ENCODE measurements at places on chromosomes 12 and 14. TPM values are rescaled to one million over a fixed set of nuclear protein-coding genes. Genes with fewer than 3 reads are reported as not detected.

Gene EPYC
- total RNA-seq = not detected

Gene CCDC177
- not detected for total RNA-seq

Gene AP4S1
- total RNA-seq = 6.5 TPM

Gene KCNK13
- 6.7 TPM for total RNA-seq

Gene ARHGAP9
- 6.4 TPM for total RNA-seq

Gene NRXN3
- total RNA-seq = 1.4 TPM

Gene CIROP
- not detected for total RNA-seq

Gene WNT1
- total RNA-seq = not detected

Gene OAS2
- total RNA-seq = 5.0 TPM

Gene TPH2
- not detected for total RNA-seq

Gene RNASE3
- not detected for total RNA-seq

Gene AICDA
- 0.08 TPM for total RNA-seq

Gene C12orf56
- not detected for total RNA-seq

Gene NTF3
- 0.78 TPM for total RNA-seq

Gene HPD
- total RNA-seq = 2.3 TPM

Gene IKZF4
- 9.5 TPM for total RNA-seq

Gene CCDC175
- total RNA-seq = not detected

Gene RPL10L
- total RNA-seq = not detected

Gene DBX2
- 0.24 TPM for total RNA-seq

Gene OVCH1
- total RNA-seq = 0.24 TPM

Gene SERPINA3
- 112 TPM for total RNA-seq

Gene LPCAT3
- 54.7 TPM for total RNA-seq

Gene KRT83
- total RNA-seq = not detected

Gene ASIC1
- total RNA-seq = 2.2 TPM

Gene ANO4
- 0.24 TPM for total RNA-seq

Gene LALBA
- total RNA-seq = not detected

Measured in Right ventricle myocardium inferior (tissue), 1 donor.